ENCODE measurements at places on chromosomes 2 and 18. TPM values are rescaled to one million over a fixed set of nuclear protein-coding genes. Genes with fewer than 3 reads are reported as not detected.
A peak's percentile ranks its signal among the peaks of the same experiment; 100 is the strongest.

IL36A gene
- not detected for total RNA-seq

IL36G gene
- not detected for total RNA-seq

AOX1 gene
- total RNA-seq, result 54.0 TPM

GPR155 gene
- total RNA-seq, result 28.8 TPM

TUBA3E gene
- total RNA-seq, result not detected

CCDC142 gene
- total RNA-seq, result 27.8 TPM

RAB6C gene
- total RNA-seq, result not detected

PSMA8 gene
- total RNA-seq, result not detected

TMEM169 gene
- 0.50 TPM for total RNA-seq

DNAJB2 gene
- 35.3 TPM for total RNA-seq

- no peak for DNase-seq
- no peaks in the 10 kb centered on the region for H3K27me3 ChIP-seq
- H3K27ac ChIP-seq, result no peak overlapping the region
- H3K4me3 ChIP-seq, result no peak overlapping the region
- peaks cover 5% of the 10 kb centered on the region for H3K4me1 ChIP-seq
These were observed 564.6 kb upstream of the PKDCC start for GRCh38 chr2:41483226-41483625.

- peaks cover 18% of the 10 kb centered on the region for H3K4me1 ChIP-seq
- no peaks in the 10 kb centered on the region for H3K27me3 ChIP-seq
- no peak overlapping the region for H3K4me3 ChIP-seq
- H3K27ac ChIP-seq, result no peak overlapping the region
- no peaks in the 10 kb centered on the region for H3K36me3 ChIP-seq
These were observed 134.0 kb downstream of the GALNT14 start for GRCh38 chr2:31004257-31004656.

DNA sequence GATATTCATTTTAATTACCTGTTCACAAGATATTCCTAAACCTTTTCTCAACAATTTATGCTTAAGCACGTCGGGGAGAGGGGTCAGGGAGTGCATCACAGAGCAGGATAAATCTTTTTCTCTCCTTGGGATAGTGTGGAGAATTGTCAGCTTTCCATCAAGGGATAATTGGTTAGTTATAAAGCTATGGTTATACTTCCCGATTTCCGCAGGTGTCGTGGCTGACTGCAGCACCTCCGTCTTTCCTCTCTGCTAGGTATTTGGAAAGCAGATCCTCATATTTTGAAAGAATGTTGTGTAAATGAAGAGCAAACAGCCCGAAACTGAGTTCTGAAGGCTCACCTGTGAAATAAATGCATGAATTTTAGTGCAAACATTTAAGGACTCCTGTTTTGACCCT is 778 bp downstream of the DYNC2LI1 start:
- peaks cover 8% of the 10 kb centered on the region for H3K36me3 ChIP-seq
- DNase-seq, result no peak
- H3K27ac ChIP-seq, result peak overlapping the region; percentile 90
- peak overlapping the region; percentile 69 for H3K4me3 ChIP-seq
- no peaks in the 10 kb centered on the region for H3K27me3 ChIP-seq
- peaks cover 7% of the 10 kb centered on the region for H3K4me1 ChIP-seq

- no peak overlapping the region for H3K4me3 ChIP-seq
- H3K4me1 ChIP-seq, result peaks cover 10% of the 10 kb centered on the region
- DNase-seq, result no peak
- no peaks in the 10 kb centered on the region for H3K27me3 ChIP-seq
These were observed 79.3 kb downstream of the ABI2 start for GRCh38 chr2:203407496-203407895.

DNA sequence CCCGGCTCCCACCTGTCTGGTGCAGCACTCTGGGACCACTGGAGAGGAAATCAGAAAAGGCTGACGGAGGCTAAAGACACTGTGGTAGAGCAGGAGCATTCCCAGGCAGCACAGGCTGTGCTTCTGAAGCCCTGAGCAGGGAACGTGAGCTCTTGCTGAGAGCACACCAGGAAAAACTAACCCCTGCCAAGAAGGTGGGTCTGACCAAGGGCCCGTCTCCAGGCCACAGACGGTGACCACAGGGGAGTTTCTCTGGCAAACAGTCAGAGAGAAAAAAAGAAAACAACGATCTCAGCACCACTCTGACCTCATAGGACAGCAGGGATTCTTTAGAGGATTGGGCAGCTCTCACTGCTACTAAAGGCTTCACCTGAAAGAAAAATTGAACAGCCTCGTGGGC is 201.4 kb downstream of the AFF3 start:
- peak; percentile 53 for DNase-seq
- H3K27ac ChIP-seq, result no peak overlapping the region
- H3K36me3 ChIP-seq, result no peaks in the 10 kb centered on the region
- no peaks in the 10 kb centered on the region for H3K4me1 ChIP-seq
- H3K27me3 ChIP-seq, result no peaks in the 10 kb centered on the region

DNA sequence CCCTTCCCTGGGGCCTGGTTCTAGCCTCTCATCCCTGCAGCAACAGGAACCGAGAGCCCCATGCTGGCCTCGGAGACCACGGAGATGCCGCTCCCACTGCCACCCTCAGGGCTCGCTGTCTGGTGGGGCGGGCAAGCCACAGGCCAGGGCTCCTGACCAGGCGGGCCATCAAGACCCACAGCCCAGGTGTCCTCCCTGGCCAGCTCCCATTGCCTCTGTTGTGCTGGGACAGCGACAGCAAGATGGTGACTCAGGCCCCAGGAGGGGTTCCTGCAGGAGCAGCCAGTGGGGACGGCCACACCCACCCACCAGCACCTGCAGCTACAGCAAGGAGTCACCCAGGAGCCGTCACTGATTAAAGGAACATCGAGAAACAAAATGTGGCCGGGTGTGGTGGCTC is 7.4 kb downstream of the KLHL30 start:
- peaks cover 17% of the 10 kb centered on the region for H3K4me1 ChIP-seq
- no peak overlapping the region for H3K4me3 ChIP-seq
- no peak overlapping the region for H3K27ac ChIP-seq
- H3K27me3 ChIP-seq, result no peaks in the 10 kb centered on the region

DNA sequence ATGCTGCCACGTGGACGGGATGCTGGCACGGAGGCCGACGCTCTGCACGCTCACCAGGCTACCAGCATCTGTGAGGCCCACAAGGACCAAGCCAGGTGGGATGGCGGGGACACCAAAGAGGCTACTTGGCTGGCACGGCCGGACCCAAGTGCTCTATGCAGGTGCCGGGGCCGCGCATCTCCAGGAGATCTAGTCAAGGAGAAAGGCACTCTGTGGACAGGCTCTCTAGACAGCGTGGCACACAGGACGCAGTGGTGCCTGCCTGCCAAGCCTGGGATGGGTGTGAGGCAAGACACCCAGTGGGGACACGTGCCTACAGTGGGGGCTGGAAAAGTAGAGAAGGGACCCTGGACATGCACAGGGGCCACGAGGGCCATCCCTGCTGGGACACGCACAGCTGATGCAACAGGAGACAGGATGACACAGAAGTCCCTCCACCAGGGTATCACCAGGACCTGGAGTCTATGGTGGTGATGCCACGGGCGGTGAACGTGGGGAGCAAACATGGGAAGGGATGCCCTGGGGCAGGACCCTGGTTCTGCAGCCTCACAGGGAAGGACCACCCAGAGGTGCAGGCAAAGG is 28.5 kb downstream of the ZNF516 start:
- H3K27me3 ChIP-seq, result no peaks in the 10 kb centered on the region
- peak; percentile 78 for DNase-seq
- H3K36me3 ChIP-seq, result peaks cover 4% of the 10 kb centered on the region
- H3K4me1 ChIP-seq, result peaks cover 19% of the 10 kb centered on the region
- H3K4me3 ChIP-seq, result no peak overlapping the region

DNA sequence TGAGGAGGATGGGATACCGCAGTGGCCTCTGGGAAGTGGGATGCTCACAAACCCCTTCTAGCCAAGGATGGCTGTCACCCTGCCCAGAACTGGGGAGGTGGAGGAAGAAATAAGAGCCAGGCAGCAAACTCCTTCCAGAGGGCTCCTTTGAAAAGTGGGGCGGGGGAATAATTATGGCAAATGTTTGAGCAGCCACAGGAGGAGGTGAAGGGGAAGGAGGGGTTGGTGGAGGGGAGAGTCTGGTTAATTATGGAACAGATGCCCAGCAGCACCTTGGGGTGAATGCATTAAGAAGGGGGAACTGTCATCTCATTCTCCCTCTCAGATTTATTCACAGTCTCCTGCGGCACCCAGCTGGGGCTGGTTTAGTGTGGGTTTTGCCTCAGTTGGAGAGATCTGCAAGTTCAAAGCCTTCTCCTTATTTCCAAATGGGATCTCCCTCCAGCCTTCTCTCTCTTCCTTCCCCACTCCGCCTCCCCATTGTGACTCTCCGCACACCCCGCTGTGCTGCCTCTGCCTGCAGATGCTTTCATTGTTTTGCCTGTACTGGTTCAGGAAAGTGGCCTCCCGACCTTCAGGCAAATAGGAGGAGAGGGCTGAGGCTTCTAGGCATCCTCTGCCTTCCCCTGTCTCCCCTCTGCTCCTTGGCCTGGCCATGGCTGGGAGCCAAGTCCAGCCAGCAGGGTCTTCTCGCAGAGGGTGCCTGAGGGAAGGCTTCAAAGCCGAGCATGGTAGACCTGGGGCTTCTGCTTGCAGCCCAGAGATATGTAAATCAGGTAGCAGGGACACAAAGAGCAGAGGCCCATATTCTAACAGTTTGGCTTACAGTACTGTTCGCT is 457.2 kb upstream of the MEX3C start:
- no peak overlapping the region for H3K27ac ChIP-seq
- no peak for DNase-seq
- H3K27me3 ChIP-seq, result no peaks in the 10 kb centered on the region
- H3K4me1 ChIP-seq, result no peaks in the 10 kb centered on the region

DNA sequence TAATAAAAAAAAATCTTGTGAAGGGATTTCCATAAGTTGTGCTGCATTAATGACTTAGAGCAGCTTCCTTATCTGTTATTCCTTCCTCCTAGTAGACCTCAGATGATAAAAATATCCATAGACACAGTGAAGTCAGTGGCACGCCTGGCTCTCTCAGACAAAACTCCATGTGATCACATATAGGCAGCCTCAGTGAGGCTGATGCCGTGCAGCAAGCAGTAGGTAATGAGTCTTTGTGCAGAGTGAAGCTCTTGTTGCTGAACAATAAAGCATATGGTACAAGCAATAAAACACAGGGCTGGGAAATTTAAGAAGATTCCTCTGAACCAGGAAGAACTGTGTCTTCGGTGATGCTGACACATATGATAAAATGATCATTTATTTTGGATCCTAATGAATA is 102.7 kb downstream of the CSRNP3 start:
- no peak overlapping the region for H3K27ac ChIP-seq
- H3K36me3 ChIP-seq, result no peaks in the 10 kb centered on the region
- no peaks in the 10 kb centered on the region for H3K27me3 ChIP-seq
- DNase-seq, result no peak
- H3K4me1 ChIP-seq, result peaks cover 6% of the 10 kb centered on the region
- no peak overlapping the region for H3K4me3 ChIP-seq

DNA sequence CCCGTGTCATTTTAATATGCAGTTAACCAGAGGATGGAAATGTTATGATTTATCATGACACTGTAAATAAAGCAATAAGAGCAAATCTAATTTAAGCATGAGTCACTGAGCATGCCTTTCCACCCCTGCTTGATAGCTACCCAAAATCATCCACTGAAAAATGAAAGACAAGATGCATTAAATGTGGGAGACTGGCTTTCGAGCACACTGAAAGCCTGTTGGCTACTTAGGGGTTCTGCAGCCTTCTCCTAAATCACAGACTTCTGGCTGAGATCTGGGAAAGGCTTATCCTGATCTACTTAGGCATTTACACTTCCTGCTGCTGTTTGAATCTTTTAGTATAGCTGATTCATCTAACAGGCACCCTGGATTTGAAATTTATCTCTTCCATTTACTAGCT is 778.3 kb upstream of the CDH7 start:
- no peaks in the 10 kb centered on the region for H3K36me3 ChIP-seq
- no peaks in the 10 kb centered on the region for H3K4me1 ChIP-seq
- no peaks in the 10 kb centered on the region for H3K27me3 ChIP-seq
- no peak overlapping the region for H3K4me3 ChIP-seq

GRCh38 chr2:169819106-169819505 is 5.6 kb downstream of the METTL5 start:
- no peak overlapping the region for H3K27ac ChIP-seq
- no peak overlapping the region for H3K4me3 ChIP-seq
- peaks cover 3% of the 10 kb centered on the region for H3K36me3 ChIP-seq

DNA sequence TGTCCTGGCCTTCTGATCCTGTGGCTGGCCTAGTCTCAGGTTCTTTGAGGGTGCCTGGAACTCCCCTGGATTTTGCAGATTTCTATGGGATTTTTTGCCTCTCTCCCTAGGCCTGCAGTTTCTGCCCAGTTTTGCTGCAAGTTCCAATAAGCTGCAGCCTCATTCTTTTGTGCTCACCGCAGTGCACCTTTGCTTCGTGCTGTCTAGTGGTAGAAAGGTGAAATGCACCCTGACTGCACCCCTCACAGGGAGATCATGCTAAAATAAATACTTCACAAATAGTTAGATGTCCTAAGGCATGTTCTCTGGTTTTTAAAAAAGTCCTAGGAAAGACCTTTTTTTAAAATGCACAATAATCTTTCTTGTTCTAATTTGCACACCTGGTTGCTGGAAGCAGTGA is 72.5 kb downstream of the GNAL start:
- no peak overlapping the region for H3K27ac ChIP-seq
- no peaks in the 10 kb centered on the region for H3K27me3 ChIP-seq
- H3K36me3 ChIP-seq, result no peaks in the 10 kb centered on the region
- no peak overlapping the region for H3K4me3 ChIP-seq

- no peaks in the 10 kb centered on the region for H3K4me1 ChIP-seq
- H3K27ac ChIP-seq, result no peak overlapping the region
- no peaks in the 10 kb centered on the region for H3K36me3 ChIP-seq
These were observed 47.0 kb downstream of the RAB12 start for GRCh38 chr18:8656232-8656631.

- H3K27ac ChIP-seq, result no peak overlapping the region
- no peaks in the 10 kb centered on the region for H3K4me1 ChIP-seq
- H3K4me3 ChIP-seq, result no peak overlapping the region
- no peaks in the 10 kb centered on the region for H3K36me3 ChIP-seq
These were observed 236.6 kb downstream of the GPD2 start for GRCh38 chr2:156672556-156673332.

- peaks cover 24% of the 10 kb centered on the region for H3K4me1 ChIP-seq
- H3K4me3 ChIP-seq, result no peak overlapping the region
- peak; percentile 66 for DNase-seq
- H3K36me3 ChIP-seq, result no peaks in the 10 kb centered on the region
- no peaks in the 10 kb centered on the region for H3K27me3 ChIP-seq
- H3K27ac ChIP-seq, result no peak overlapping the region
These were observed 79.4 kb downstream of the SPRED2 start for GRCh38 chr2:65353046-65353445.

GRCh38 chr18:54089749-54090459 is 134.6 kb downstream of the MBD2 start:
- H3K27me3 ChIP-seq, result no peaks in the 10 kb centered on the region
- DNase-seq, result no peak
- no peak overlapping the region for H3K4me3 ChIP-seq
- no peaks in the 10 kb centered on the region for H3K36me3 ChIP-seq
- no peak overlapping the region for H3K27ac ChIP-seq

- H3K36me3 ChIP-seq, result no peaks in the 10 kb centered on the region
- peak; percentile 81 for DNase-seq
- no peaks in the 10 kb centered on the region for H3K4me1 ChIP-seq
- H3K27ac ChIP-seq, result no peak overlapping the region
These were observed 307.6 kb downstream of the ALK start for GRCh38 chr2:29613792-29614266.

- peaks cover 32% of the 10 kb centered on the region for H3K4me1 ChIP-seq
- H3K36me3 ChIP-seq, result no peaks in the 10 kb centered on the region
- no peak overlapping the region for H3K4me3 ChIP-seq
- H3K27ac ChIP-seq, result no peak overlapping the region
These were observed 191.0 kb upstream of the LHCGR start for GRCh38 chr2:48946449-48947048.

- no peak overlapping the region for H3K27ac ChIP-seq
- H3K36me3 ChIP-seq, result no peaks in the 10 kb centered on the region
- no peaks in the 10 kb centered on the region for H3K4me1 ChIP-seq
- H3K4me3 ChIP-seq, result no peak overlapping the region
These were observed 126.8 kb downstream of the CLIP4 start for GRCh38 chr2:29241955-29242565.

Data from esophagus muscularis mucosa (tissue), 4 donors.